ENCODE measurements at places on chromosomes 11 and 22.

DNA sequence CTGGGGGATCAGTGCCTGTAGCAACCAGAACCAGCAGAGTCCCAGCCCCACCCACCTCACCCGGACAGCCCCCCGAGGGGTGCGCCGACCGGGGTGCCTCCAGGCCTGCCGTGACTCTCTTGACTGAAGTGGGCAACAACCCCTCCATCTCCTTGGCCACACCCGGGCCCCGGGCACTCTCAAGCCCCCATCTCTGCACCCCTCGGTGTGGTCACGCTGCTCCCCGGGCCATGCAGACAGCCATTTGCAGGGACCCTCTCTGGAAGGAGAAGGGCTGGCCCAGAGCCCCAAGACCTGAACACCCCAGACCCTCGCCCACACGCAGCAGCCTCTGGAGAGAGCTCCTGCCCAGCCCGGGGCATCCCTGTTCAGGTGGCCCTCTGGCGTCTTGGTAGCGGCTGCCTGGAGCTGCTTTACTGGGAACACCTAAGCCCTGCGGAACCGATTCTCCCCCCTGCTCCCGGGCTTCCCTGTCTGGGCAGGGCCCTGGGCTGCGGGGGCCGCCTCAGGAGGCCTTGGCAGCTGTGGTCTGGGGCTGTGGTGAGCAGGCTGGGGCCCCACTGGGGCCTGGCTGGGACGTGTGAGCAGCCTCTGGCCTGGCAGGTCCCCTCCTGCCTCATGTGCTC, 84.9 kb downstream of the WNT7B start:
- no peak for DNase-seq

GRCh38 chr22:36540867-36541642, 12.1 kb upstream of the EIF3D start:
- no peak for DNase-seq

DNA sequence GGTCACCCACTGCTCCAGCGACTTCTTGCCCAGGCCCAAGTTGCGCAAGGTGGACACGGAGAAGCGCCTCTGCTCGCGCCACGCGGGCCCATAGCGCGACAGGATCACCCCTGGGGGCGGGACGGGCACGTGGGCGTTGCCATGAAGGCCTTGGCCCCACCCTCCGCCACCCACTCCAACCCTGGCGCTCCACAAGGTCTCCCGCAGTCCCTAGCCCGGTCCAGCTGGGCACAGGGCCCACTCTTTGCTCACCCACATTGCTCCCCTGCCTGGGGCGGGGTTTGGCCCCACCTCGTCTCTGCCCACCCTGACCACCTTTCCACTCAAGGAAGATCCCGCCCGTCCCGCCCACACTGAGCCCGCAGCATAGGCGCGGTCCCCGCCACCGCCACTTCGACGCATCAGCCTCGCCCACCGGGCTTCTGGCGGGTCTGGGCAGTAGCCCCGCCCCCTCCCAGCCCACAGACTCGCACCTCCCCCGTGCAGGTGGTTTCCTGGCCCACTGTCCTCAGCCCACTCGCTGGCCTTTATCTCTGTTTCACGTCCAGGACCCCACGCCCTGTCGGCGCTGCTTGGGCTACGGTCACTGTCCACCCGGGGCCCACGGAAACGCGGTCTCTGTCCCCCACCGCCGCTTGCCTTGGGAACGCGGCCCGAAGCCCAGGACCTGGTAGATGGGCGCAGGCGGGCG, 12.3 kb upstream of the CYP2D6 start:
- no peak for DNase-seq

DNA sequence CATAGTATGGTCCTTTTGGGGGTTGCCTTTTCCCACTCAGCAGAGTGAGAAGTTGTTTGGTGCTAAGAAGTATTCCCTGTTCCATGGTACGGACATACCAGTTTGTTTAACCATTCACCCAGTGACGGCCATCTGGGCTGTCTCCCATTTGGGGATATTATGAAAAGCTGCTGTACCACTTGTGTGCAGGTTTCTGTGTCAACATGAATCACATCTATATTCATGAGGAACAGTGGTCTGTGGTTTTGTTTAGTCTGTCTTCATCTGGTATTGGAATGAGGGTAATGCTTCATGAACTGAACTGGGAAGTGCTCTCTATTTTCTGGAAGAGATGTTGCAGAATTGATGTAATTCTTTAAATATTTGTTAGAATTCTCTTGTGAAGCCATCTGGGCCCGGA, 89.5 kb downstream of the TRMU start:
- no peak for DNase-seq

DNA sequence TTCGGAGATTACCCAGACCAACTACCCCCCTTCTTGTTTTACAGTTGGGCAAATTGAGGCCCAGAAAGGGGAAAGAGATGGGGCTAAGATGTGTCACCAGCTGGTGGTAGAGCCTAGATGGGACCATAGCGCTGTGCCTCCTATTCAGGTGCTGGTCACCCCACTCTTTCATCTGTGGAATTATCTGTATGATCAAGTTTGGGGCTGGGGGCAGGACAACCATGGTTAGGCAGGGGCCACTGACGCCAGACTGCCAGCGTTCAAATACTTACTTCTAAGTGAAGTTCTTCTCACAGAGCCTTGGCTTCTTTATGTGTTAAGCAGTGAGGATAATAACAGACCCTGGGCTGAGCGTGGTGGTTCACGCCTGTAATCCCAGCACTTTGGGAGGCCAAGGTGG, 55.9 kb downstream of the IGLL1 start:
- DNase-seq: no peak

GRCh38 chr11:120112174-120112796, 25.6 kb downstream of the TRIM29 start:
- no peak for DNase-seq

- DNase-seq: no peak
Measured at GRCh38 chr11:31798554-31799434, 12.3 kb downstream of the PAX6 start.

GRCh38 chr11:499201-500076, 7.6 kb downstream of the RNH1 start:
- no peak for DNase-seq

GRCh38 chr22:28402539-28402938, 277.1 kb downstream of the TTC28 start:
- no peak for DNase-seq

DNA sequence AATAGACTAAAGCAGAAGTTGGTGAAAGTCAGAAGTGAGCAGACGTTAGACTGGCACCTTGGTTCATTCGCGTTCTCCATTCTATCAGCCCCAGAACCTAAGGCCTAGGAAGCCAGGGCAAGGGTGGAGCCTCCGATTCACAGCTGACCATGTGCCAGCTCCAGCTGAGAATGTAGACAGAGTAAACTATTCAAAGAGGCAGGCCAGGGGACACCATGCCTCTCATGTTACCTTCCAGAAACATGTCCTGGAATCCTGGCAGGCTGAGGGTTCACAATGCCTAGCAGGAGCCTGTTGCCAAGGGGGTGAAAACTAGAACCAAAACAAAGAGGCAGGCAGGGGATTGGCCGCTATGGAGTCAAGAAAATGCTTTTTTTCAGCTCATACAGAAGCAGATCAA, 224.4 kb upstream of the POU2AF2 start:
- DNase-seq: no peak

DNA sequence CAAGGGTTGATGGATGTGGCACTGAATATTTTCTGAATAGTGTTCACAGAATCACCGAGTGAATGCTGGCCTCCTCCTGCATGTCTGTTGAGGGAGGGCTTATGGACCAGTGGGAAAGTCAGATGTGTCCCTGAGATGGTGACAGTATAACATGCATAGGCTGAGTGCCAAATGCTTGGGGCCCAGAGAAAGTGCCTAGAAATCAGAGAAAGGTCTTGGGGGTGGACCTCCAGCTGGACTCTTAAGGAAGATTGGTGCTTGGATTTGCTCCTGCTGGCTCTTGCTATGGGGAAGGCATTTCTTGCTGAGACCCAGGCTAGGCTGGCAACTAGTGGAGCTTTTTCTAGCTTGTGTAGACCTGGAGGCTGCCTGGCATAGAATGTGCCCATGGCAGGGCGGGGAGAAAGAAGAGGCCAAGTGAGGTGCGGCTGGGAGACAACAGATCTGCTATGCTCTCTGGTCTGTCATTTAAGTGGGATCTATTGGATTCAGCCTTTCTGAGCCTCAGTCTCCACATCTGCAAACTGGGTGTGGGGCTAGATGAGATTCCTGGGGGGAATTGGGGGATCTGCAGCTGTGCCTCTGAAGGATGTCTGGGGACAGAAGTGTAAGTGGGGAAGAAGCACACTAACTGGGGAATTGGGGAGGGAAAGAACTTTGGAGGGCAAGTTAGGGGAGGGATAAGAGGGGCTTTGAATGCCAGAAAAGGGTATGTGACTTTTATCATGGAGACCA, 27.4 kb downstream of the ZNRF3 start:
- no peak for DNase-seq

- DNase-seq: peak; percentile 35
Measured at GRCh38 chr11:17544181-17544622, at the start of gene USH1C. Gene USH1C, minus strand, starts transcription at chr11:17544416. Its CDS starts 109 bp downstream, at chr11:17544307.

All from hematopoietic multipotent progenitor cell (in vitro differentiated cells).